ENCODE measurements at places on chromosomes 5 and 9. TPM values are rescaled to one million over a fixed set of nuclear protein-coding genes. Genes with fewer than 3 reads are reported as not detected.

DNA sequence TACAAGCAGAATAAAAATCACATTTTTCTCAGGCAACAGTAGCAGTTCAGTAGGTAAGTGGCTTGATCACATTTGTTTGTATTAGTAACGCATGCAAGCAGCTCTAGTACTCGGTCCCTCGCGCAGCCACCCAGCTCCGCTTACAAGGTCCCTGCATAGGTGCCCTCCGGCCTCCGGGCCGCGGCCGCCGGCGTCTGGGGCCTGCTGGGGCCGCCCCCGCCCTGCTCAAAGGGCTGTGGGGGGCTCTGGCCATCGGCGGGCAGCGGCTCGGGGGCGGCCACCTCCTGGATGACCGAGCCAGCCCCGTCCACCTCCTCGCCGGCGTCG is 50.2 kb upstream of the UBAC1 start:
- DNase-seq: no peak

GRCh38 chr5:154863291-154864080 is 5.1 kb downstream of the CNOT8 start:
- DNase-seq: no peak

DNA sequence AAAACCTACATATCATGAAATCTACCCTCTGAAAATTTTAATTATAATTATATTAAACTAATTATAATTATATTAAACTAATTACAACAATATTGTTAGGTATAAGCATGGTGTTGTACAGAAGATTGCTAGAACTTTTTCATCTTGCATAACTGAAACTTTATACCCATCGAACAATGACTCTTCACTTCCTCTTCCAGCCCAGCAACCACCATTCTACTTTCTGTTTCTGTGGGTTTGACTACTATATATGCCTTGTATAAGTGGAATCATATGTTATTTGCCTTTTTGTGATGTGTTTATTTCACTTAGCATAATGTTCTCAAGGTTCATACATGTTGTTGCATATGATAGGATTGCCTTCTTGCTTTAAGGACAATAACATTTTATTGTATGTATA is 274.2 kb upstream of the CCNH start:
- DNase-seq: no peak

LCN10 gene
- 2.8 TPM for polyA plus RNA-seq

IL7R gene
- polyA plus RNA-seq: 0.89 TPM
